Cardiac muscle cell (in vitro differentiated cells and primary cell): ENCODE measurements at places on chromosomes 5 and 9.

- no peak overlapping the region for H3K4me3 ChIP-seq
- no peaks in the 10 kb centered on the region for H3K27me3 ChIP-seq
These were observed 11.0 kb downstream of the ABLIM3 start for GRCh38 chr5:149152317-149152746.

- H3K36me3 ChIP-seq: no peaks in the 10 kb centered on the region
- H3K27me3 ChIP-seq: no peaks in the 10 kb centered on the region
- H3K4me1 ChIP-seq: peaks cover 4% of the 10 kb centered on the region
- H3K27ac ChIP-seq: no peak overlapping the region
- DNase-seq: peak; percentile 52
These were observed 27.0 kb downstream of the MRPL36 start for GRCh38 chr5:1772634-1773033.

- no peaks in the 10 kb centered on the region for H3K36me3 ChIP-seq
- H3K27me3 ChIP-seq: no peaks in the 10 kb centered on the region
- H3K4me1 ChIP-seq: peaks cover 29% of the 10 kb centered on the region
- DNase-seq: peak; percentile 35
These were observed 26.0 kb downstream of the ELL2 start for GRCh38 chr5:95935553-95936100.

DNA sequence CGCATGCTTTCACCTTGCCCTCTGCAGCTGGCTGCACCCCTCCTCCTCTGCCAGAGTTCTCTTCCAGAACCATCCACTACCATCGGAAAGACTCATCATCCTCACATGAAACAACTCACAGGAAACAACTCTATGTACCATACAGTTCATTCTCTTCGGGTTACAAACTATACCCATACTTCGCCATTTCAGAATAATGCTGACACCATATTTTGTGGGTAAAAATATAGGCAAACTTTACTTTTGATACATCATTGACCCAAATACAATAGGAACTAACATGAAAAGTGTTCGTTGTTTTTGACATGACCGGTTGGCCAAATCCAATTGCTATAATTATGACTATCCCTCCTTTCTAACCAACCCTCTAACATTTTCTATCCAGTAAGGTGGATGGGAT, 421.0 kb downstream of the SEMA5A start:
- no peaks in the 10 kb centered on the region for H3K36me3 ChIP-seq
- H3K27me3 ChIP-seq: no peaks in the 10 kb centered on the region
- no peaks in the 10 kb centered on the region for H3K4me1 ChIP-seq
- no peak overlapping the region for H3K4me3 ChIP-seq
- DNase-seq: no peak

GRCh38 chr5:135033901-135034235, at the start of gene PITX1:
TSS of gene PITX1 (minus strand) at chr5:135034228. CDS start at chr5:135033881, 347 bp downstream.
- no peak within 1 kb of the TSS for H3K27ac ChIP-seq
- H3K4me1 ChIP-seq: peaks cover 3% of the 10 kb centered on the region
- H3K27me3 ChIP-seq: peaks cover 100% of the 10 kb centered on the region
- H3K4me3 ChIP-seq: peak within 1 kb of the TSS; percentile 16
- H3K36me3 ChIP-seq: no peaks in the 10 kb centered on the region
- no peak for DNase-seq

DNA sequence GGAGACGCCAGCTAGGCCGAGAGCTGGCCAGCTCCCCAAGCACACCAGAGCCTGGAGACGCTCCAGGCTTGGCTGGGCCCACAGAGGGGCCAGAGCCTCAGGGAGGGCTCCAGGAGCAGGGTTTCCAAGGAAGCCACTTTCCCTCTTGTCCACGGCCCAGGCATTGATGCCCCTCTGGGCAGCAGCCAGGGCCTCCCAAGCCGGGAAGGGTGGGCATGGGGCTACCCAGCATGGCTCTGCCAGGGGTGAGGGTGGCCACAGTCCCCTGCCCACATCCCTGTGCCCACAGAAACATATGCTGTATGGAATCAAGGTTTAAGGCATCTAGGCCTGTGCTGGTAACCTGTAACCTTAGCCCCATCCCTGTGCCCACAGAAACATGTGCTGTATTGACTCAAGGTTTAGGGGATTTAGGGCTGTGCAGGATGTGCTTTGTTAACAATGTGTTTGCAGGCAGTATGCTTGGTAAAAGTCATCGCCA, 1.5 kb upstream of the DPP7 start:
- H3K4me3 ChIP-seq: no peak overlapping the region
- peak overlapping the region; percentile 97 for H3K27ac ChIP-seq

GRCh38 chr5:34608368-34608767, 47.8 kb upstream of the RAI14 start:
- H3K36me3 ChIP-seq: no peaks in the 10 kb centered on the region
- no peaks in the 10 kb centered on the region for H3K27me3 ChIP-seq
- no peak overlapping the region for H3K4me3 ChIP-seq
- H3K4me1 ChIP-seq: no peaks in the 10 kb centered on the region

- H3K27me3 ChIP-seq: no peaks in the 10 kb centered on the region
- no peak overlapping the region for H3K4me3 ChIP-seq
- no peaks in the 10 kb centered on the region for H3K36me3 ChIP-seq
- H3K4me1 ChIP-seq: no peaks in the 10 kb centered on the region
These were observed 109.8 kb upstream of the TBC1D2 start for GRCh38 chr9:98365227-98365669.

- no peaks in the 10 kb centered on the region for H3K4me1 ChIP-seq
- DNase-seq: no peak
- H3K27me3 ChIP-seq: no peaks in the 10 kb centered on the region
- H3K27ac ChIP-seq: no peak overlapping the region
These were observed 108.5 kb downstream of the NNT start for GRCh38 chr5:43711496-43711895.

GRCh38 chr5:179281694-179282093, 63.6 kb downstream of the ADAMTS2 start:
- H3K4me1 ChIP-seq: peaks cover 25% of the 10 kb centered on the region
- H3K27me3 ChIP-seq: no peaks in the 10 kb centered on the region
- no peak for DNase-seq
- no peaks in the 10 kb centered on the region for H3K36me3 ChIP-seq
- no peak overlapping the region for H3K4me3 ChIP-seq

- no peaks in the 10 kb centered on the region for H3K27me3 ChIP-seq
- H3K4me1 ChIP-seq: no peaks in the 10 kb centered on the region
- peak; percentile 24 for DNase-seq
- no peaks in the 10 kb centered on the region for H3K36me3 ChIP-seq
- H3K4me3 ChIP-seq: no peak overlapping the region
- H3K27ac ChIP-seq: no peak overlapping the region
These were observed 7.4 kb upstream of the FBXL7 start for GRCh38 chr5:15492545-15492944.

GRCh38 chr9:137621131-137621757, 2.4 kb downstream of the EHMT1 start:
- DNase-seq: no peak
- H3K27me3 ChIP-seq: no peaks in the 10 kb centered on the region
- no peak overlapping the region for H3K27ac ChIP-seq
- H3K36me3 ChIP-seq: no peaks in the 10 kb centered on the region
- no peak overlapping the region for H3K4me3 ChIP-seq
- peaks cover 13% of the 10 kb centered on the region for H3K4me1 ChIP-seq

GRCh38 chr5:136598802-136599404, 233.6 kb upstream of the TRPC7 start:
- no peaks in the 10 kb centered on the region for H3K4me1 ChIP-seq
- no peak overlapping the region for H3K4me3 ChIP-seq
- no peak overlapping the region for H3K27ac ChIP-seq
- no peaks in the 10 kb centered on the region for H3K36me3 ChIP-seq
- no peak for DNase-seq

- no peaks in the 10 kb centered on the region for H3K4me1 ChIP-seq
- no peak overlapping the region for H3K27ac ChIP-seq
- no peak overlapping the region for H3K4me3 ChIP-seq
- H3K27me3 ChIP-seq: no peaks in the 10 kb centered on the region
These were observed 19.5 kb upstream of the ASPN start for GRCh38 chr9:92501671-92502393.

- no peaks in the 10 kb centered on the region for H3K27me3 ChIP-seq
- no peak overlapping the region for H3K27ac ChIP-seq
- H3K4me1 ChIP-seq: peaks cover 23% of the 10 kb centered on the region
- DNase-seq: no peak
These were observed 37.4 kb downstream of the C9orf152 start for GRCh38 chr9:110170357-110171257.
